ENCODE measurements at places on chromosomes 6 and 20. TPM values are rescaled to one million over a fixed set of nuclear protein-coding genes. Genes with fewer than 3 reads are reported as not detected.
A peak's percentile ranks its signal among the peaks of the same experiment; 100 is the strongest.

GRCh38 chr6:138293428-138294395 lies 75.4 kb upstream of the PBOV1 start:
- no peak for DNase-seq

DNA sequence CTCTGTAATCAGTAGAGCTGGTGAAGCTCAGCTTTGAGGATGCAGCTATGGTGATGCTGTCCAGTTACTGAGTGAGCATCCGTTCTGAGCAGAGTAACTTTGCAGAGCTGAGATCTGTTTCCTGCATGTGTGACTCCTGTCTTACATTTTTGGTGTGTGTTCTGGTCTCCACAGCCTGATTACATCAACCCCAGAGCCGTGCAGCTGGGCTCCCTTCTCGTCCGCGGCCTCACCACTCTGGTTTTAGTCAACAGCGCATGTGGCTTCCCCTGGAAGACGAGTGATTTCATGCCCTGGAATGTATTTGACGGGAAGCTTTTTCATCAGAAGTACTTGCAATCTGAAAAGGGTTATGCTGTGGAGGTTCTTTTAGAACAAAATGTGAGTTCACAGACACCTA lies 81.6 kb downstream of the FAM120B start:
- peak; percentile 60 for DNase-seq

- DNase-seq = no peak
Observed at GRCh38 chr6:86070151-86070550, 427.5 kb upstream of the SYNCRIP start.

DNA sequence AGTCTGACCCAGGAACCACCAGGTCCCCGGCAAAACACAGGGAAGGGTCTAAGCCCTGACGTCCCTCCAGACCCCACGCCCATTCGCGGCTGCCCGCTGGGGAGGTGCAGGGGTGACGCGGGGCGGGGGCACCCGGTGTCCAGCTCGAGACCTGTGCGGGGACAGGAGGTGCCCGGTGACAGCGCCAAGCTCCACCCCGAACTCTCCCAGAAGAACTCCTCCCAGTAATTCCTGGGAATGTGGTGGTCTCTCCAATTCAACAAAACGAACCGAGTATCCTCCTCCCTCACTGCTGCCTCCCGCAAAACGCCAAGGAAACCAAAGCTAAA lies 164.1 kb upstream of the PDE10A start:
- no peak for DNase-seq

Gene CEP57L1
- 31.7 TPM for total RNA-seq

Gene SCRT2
- not detected for total RNA-seq

Gene CCN6
- not detected for total RNA-seq
